Hair follicular keratinocyte (primary cell): ENCODE measurements at places on chromosomes 13 and 19. TPM values are rescaled to one million over a fixed set of nuclear protein-coding genes. Genes with fewer than 3 reads are reported as not detected.

The LILRB3 gene
- total RNA-seq, result not detected in 2 replicates

The EDNRB gene
- not detected in 2 replicates for total RNA-seq

The THSD8 gene
- total RNA-seq, result not detected in 2 replicates

The SHISA2 gene
- total RNA-seq, result 5.0 and 7.2 TPM in 2 replicates

The CAPN12 gene
- total RNA-seq, result 9.0 and 11.1 TPM in 2 replicates

The ZSWIM4 gene
- total RNA-seq, result 3.8 and 6.7 TPM in 2 replicates

The ARRDC5 gene
- not detected in 2 replicates for total RNA-seq

The IGLON5 gene
- not detected in 2 replicates for total RNA-seq

The VASP gene
- 153 and 157 TPM in 2 replicates for total RNA-seq

The ARHGEF7 gene
- total RNA-seq, result 11.9 and 12.6 TPM in 2 replicates

The LRFN3 gene
- total RNA-seq, result 9.1 and 12.7 TPM in 2 replicates
